AG10803 (cell line): ENCODE measurements at places on chromosomes 12 and 14.

GRCh38 chr12:122722387-122722786 is 5.8 kb upstream of the HCAR3 start:
- no peak for DNase-seq

DNA sequence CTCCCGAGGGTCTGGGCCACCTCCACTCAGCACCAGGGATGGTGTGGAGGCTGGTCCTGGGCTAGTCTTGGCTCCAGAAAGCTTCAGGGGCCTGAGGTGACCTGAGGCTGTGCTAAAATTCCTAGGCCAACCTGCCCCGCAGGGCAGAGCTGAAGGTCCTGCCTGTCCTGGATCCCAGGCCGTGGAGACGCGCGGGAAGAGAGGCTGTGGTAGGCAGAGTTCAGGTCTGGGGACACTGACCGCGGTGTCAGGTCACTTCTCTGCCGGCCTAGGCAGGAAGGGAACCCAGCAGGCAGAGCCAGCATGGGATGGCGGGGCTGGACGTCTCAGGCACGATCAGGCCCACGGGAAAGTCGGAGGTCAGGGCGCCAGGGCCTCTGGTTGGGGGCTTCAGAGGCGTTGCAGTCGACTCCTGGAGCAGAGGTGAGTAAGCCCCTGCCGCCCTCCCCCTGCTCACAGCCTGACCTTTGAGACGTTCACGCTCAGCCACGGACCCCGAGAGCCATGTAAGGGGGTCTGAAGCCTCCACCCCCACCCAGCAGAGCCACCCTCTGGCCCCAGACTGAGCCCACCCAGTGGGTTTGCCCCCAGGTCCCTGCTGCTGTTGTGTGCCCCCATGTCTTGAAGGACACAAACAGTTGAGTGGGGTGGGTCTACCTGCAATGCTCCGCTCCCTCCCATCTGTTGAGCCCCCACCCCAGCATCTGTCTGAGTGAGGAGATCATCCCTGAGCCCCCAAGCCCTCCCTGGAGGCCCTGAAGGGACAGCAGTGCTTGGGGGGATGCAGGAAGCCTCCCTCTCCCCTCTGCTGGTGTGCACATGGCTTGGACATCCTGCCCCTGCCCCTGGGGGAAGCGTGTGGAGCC is 142.7 kb downstream of the KIF26A start:
- DNase-seq: no peak

DNA sequence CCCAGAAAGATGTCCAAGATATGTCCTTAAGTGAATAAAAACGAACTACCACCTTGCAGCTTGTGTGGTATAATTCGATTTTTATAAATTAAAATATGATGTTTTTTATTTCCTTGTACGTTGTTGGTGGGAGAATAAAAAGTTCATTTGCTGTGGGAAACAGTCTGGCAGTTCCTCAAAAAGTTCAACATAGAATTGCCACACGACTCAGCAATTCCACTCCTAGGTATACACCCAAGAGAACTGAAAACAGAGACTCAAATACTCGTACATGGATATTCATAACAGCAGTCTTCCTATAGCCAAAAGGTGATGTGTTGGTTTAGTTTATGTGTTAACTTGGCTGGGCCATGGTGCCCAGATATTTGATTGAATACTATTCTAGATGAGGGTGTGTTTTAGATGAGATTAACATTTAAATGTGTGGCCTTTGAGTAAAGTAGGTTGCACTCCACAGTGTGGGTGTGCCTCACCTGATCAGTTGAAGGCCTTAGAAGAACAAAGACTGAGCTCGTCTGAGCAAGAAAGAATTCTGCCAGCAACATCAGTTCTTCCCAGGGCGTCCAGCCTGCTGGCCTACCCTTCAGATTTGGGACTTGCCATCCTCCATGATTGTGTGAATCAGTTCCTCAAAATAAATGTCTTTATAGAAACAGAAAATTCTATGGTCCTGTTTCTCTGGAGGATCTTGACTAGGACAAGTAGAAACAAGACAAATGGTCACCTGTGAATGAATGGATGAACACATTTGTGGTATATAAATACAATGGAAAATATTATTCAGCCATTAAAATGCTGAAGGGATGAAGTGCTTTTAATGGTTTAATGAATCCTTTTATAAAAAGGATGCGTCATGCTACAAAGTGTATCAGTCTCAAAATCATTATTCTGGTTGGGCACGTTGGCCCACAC is 5.1 kb upstream of the DENR start:
- DNase-seq: no peak

DNA sequence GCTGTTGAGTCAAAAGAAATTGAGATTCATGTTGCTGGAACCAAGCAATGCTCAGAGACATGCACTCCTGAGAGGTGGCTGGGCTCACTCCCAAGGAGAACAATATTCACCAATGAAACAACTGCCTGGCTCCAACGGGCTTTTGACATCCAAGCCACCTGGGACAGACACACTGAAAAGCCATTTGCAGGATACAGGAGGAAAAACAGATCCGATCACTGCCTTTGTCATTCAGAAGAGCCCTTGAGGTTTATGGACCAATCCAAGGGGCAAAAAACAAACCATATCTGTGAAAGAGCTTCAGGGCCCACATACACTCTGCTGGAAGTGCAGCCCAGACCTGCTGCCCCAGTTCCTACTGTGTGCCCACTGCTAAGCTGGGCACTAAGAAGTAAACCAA is 277.5 kb downstream of the NUAK1 start:
- no peak for DNase-seq

- no peak for DNase-seq
Measured at GRCh38 chr12:26688344-26688904, 144.6 kb downstream of the ITPR2 start.

DNA sequence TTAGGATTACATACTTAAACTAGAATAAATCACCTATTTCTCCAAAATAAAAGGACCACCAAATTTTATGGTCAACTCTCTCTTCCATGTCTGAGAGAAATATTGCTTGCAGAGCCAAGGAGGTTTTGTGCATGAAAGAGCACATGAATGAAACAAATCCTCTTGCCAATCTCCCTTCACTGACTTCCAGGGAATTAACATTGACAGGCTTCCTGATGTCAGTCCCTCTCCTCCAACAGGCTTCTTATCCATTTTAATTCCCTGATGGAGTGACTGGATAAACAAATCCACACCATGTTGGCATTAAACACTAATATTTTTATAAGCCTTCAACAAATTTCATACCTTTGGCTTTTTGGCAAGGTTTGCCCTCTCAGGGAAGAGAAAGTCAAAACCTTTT is 45.3 kb upstream of the CNTN1 start:
- no peak for DNase-seq

GRCh38 chr14:92443167-92443566 is 70.4 kb upstream of the RIN3 start:
- DNase-seq: no peak

DNA sequence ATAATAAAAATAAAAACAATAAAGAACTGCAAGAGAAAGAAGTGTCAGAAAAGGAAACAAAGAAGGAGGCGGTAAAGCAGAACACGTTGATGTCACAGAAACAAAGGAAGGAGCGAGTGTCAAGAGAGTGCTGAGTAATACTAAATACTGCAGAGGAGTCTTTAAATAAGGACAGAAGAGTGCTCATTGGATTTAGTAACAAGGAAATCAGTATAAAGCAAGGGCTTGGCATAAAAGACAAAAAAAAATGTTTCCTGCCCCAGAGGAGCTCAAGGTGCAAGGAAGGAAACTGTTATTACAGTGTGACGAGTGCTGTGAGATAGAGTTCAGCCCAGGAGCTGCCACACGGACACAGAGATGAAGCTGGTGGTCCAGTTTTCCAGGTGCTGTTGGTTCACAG is 8.4 kb upstream of the TUBA1A start:
- DNase-seq: no peak

DNA sequence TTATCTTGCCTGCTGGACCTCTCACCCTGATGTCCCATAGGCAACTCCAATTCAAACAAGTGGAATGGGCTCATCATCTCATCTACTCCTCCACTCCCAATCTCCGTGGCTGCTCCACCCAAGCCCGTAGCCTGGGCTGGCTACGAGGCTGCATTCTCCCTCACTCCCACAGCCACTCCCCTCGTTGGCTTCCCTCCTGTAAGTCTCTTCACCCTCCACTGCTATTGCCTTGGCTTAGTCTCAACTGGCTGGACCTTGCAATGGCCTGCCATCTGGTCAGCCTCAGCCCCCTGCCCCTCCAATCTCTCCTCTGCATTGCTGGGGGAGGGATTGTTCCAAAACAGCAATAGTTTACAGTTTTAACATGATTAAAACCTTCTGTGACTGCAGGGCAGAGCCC is 44.4 kb upstream of the PELI2 start:
- DNase-seq: no peak
